ENCODE measurements at places on chromosomes 4 and X.

DNA sequence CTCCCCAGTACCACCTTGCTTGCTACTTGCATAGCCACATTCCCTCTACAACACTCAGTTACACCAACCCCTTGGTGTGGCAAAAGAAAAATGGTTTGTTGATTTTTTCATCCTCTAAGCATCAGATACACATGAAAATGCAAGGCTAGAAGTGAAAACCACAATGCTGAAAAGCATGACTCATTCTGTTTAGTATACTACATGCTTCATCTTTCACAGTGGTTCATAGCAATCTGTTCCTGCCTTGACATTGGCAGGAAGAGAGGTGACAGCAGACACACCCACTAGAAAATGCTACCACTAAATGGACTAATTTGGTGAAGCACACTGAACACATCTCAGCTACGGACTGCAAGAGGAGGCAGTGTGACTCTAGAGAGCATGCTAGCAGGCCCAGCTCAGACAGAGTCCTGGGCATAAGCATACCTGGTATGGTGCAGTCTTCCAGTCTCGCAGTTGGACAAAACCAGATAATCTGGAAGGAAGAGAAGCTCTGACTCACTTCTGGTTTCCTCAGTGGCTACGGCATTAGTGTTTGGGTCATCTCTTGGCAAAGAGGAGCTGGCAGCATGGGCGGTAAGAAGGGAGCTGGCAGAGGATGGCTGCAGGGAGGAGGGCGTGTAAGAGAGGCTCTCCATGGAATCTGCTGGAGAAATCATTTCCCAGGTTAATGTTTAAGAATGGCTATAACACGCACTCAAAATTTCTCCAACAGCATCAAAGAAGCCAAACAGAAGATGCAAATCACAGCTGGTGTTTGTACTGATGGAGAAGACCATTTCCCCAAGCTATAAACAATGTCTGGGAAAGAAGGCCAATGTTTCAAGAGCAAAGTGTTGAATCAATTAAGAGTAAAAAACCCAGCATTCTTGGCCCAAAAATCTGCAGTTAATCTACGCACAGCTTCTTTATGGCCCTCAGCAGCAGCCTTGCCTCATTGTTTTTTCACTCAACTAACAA lies 37.8 kb downstream of the GAB3 start:
- peaks cover 39% of the 10 kb centered on the region for H3K36me3 ChIP-seq
- H3K4me1 ChIP-seq, result peaks cover 64% of the 10 kb centered on the region
- DNase-seq, result peak; percentile 53
- H3K27ac ChIP-seq, result peak overlapping the region; percentile 88
- no peaks in the 10 kb centered on the region for H3K27me3 ChIP-seq

DNA sequence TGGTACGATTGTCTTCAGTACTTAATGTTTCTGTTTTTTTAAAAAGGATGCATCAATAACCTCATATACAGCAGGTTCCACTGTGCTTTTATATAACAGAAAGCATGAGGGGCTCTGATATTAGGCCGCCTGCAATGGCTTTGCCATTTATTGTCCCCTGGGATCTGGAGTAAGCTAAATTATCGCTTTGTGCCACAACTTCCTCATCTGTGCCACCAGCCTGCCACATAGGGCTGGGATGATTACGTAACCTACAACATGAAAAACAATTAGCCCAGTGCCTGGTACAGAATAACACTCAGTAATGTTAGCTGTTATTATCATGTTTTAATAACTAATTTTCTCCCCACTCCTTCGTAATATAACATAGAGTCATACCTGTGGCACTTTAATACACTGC lies 65.5 kb upstream of the TRIM2 start:
- no peak for DNase-seq
- peaks cover 27% of the 10 kb centered on the region for H3K27me3 ChIP-seq
- H3K27ac ChIP-seq, result no peak overlapping the region

DNA sequence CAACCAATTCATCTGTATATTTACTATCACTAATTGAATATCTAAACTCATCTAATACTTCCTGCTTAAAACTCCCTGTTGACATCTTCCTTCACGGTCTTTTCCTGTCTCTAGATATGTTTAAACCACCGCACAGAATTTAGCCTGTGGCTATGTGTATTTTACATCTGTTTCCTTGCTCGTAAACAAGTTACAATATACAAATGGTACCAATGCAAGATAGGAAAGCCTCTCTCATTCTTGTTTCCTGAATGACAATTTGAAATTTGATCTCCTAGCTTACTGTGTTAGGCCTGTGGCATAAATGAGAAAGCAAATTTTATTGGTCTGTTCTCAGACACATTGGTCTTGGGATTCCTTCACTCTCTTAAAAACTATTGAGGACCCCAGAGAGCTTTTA lies 89.7 kb upstream of the PCDH7 start:
- no peak for DNase-seq
- H3K4me1 ChIP-seq, result no peaks in the 10 kb centered on the region
- no peak overlapping the region for H3K4me3 ChIP-seq
- no peaks in the 10 kb centered on the region for H3K27me3 ChIP-seq
- no peaks in the 10 kb centered on the region for H3K36me3 ChIP-seq

DNA sequence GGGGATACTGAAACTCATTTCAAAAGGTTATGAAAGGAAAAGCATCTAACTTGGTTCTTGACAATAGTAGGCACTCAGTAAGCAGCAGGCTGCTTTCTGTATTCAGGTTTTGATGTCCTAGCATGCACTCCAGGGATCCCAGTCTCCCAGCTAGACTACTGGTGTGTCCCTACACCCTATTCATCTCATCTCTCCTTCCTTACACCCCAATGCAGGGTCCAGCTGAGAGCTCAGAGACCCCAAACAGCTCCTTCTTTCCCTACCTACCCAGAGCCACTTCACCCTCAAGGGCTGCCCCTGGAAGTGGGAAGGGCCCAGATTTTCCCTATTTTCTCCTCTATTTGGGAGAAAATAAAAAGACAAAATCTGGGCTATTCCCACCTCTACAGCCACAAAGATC lies 1.6 kb upstream of the EFNB1 start:
- no peak overlapping the region for H3K27ac ChIP-seq
- peaks cover 21% of the 10 kb centered on the region for H3K4me1 ChIP-seq
- H3K27me3 ChIP-seq, result no peaks in the 10 kb centered on the region
- H3K36me3 ChIP-seq, result no peaks in the 10 kb centered on the region
- no peak overlapping the region for H3K4me3 ChIP-seq

DNA sequence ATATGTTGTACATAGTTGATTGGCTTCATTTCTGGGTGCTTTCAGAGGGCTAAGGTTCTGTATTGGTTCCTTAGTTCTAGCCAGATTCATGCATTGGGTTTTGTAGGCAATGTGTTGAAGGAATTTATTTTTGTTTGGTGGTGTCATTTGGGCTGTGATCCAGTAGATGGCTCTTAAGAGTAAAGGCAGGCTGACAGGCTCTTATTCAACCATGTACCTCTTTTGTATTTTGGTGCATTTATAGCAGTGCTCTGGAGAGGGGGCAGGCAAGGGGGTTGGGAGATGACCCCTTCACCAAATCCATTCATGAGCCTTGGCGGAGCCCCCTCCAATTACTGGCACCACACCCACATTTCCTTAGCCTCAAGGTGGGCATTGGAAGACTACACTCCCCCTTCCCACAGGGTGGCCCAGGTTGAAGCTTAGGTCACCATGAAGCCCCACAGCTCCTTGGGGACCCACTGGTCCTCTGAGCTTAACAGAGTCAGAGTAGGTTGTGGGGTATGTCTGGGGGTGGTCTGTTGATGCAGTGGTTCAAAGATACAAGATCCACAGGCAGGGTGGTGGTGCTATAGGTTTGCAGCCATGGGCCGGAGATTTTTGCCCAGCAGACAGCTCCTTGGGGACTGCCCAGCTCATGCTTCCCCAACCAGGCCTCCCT lies 143.0 kb upstream of the GNPDA2 start:
- no peak overlapping the region for H3K27ac ChIP-seq
- no peaks in the 10 kb centered on the region for H3K36me3 ChIP-seq
- no peak for DNase-seq
- H3K27me3 ChIP-seq, result no peaks in the 10 kb centered on the region
- no peaks in the 10 kb centered on the region for H3K4me1 ChIP-seq
- no peak overlapping the region for H3K4me3 ChIP-seq

GRCh38 chr4:18390655-18391353 lies 369.2 kb upstream of the LCORL start:
- H3K27me3 ChIP-seq, result no peaks in the 10 kb centered on the region
- H3K4me3 ChIP-seq, result no peak overlapping the region
- no peaks in the 10 kb centered on the region for H3K4me1 ChIP-seq
- no peaks in the 10 kb centered on the region for H3K36me3 ChIP-seq
- no peak for DNase-seq
- no peak overlapping the region for H3K27ac ChIP-seq

All from activated CD4-positive, alpha-beta memory T cell treated with anti-CD3 and anti-CD28 coated beads, Interleukin-2, amount 10 ng/mL, durations not matched to agents 7 days and 5 days (primary cell).